M059J (cell line): ENCODE measurements at places on chromosomes 11 and 22. TPM values are rescaled to one million over a fixed set of nuclear protein-coding genes. Genes with fewer than 3 reads are reported as not detected.

DNA sequence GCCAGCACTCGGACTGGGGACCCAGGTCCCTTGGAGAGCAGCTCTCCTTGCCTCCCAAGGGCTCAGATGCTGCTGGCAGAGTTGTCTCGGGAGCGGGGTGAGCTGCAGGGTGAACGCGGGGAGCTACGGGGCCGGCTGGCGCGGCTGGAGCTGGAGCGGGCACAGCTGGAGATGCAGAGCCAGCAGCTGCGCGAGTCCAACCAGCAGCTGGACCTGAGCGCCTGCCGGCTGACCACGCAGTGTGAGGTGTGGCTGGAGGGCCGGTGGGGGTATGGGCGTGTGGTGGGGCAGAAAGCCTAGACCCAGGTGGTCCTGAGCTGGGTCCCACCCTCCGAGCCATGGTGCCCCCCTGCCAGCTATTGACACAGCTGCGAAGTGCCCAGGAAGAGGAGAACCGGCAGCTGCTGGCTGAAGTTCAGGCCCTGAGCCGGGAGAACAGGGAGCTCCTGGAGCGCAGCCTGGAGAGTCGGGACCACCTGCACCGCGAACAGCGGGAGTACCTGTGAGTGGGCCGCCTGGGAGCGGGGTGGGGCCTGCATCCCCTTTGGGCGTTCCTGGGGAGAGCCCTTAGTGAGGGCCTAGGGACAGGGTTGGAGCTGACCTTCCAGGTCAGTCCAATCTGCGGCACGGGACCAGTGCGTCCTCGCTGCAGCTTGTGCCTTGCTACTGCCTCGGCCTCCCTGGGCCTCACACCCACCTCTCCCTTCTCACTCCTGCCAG is 5.8 kb upstream of the RPS6KA4 start:
- DNase-seq = no peak

Gene RBMXL2
- not detected in 2 replicates for total RNA-seq

GRCh38 chr11:132220474-132220873 is 850.1 kb downstream of the NTM start:
- DNase-seq = peak; percentile 38

DNA sequence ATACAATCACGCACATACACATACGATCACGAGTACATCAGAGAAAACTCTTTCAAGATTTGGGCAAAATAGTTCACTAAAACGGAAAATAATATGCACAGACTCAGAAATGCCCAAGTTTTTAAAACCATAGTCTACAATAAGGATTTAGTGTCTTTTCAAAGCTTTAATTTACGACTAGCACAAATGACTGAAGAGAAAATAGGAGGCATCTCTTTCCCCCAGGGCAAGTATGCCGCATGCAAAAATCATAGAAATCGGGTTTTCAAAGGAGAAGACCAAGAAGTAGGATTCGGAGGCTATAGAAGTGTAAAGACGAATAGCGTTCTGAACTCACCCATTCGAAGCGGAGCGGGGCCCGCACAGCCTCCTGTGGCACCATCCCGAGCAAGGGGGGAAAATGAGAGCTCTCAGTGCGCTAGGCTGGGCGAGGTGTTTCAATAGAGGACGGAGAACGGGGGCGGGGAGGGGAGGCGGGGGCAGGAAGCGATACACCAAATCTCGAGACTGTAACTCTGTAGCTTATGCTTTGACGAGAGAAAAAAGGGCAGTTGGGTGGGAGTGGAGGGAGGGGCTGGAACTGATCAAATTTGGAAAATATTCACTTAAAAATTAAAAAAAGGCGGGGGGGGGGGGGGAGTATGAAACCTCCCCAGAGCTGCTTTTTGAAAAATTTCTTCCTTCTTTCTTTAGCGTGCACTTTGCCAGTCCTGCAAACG is 15.8 kb downstream of the BLID start:
- DNase-seq = peak; percentile 65

GRCh38 chr11:62962391-62962790 is 22.4 kb downstream of the SLC22A6 start:
- DNase-seq = no peak

Gene PRG3
- total RNA-seq = not detected in 2 replicates

- peak; percentile 65 for DNase-seq
These were observed 135.3 kb downstream of the KIF18A start for GRCh38 chr11:27972522-27973170.

DNA sequence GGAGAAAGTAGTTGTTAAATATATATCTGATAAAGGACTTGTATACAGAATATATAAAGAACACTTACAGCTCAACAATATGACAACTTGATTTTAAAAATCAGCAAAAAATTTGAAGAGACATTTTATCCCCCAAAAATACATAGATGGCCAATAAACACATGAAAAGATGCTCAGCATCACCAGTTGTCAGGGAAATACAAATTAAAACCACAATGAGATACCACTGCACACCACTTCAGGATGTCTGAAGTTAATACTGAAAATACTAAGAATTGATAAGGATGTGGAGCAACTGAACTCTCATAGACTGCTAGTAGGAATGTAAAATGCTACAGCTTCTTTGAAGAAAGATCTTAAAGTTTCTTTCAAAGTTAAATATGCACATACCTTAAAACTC is 49.2 kb downstream of the KREMEN1 start:
- DNase-seq = no peak

GRCh38 chr11:66335531-66336233 is 552 bp downstream of the RIN1 start:
- peak; percentile 82 for DNase-seq

Gene MS4A15
- total RNA-seq = not detected in 2 replicates

- DNase-seq = no peak
These were observed 6.0 kb upstream of the DRD2 start for GRCh38 chr11:113481226-113481625.

GRCh38 chr11:44865866-44866272 is 84.8 kb downstream of the TP53I11 start:
- DNase-seq = no peak

Gene RFPL1
- not detected in 2 replicates for total RNA-seq

DNA sequence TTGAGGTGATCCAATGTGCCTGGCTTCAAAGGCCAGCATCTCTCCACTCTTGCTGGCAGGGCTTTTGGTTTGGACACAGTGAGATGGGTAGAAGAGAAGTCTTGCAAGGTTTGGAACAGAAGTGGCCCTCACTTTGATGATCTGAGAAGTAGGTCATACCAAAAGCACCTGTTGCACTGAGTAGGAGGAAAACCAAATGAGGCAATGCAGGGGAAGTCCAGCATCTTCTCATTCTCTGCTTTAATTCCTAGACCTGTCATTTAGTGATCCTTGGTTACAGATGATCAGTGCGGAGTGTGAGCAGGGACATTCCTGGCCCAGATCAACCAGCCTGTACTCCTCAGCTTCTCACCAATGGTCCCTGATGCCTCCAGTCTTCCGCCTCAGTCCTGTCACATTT is 990.5 kb downstream of the OPCML start:
- DNase-seq = no peak

DNA sequence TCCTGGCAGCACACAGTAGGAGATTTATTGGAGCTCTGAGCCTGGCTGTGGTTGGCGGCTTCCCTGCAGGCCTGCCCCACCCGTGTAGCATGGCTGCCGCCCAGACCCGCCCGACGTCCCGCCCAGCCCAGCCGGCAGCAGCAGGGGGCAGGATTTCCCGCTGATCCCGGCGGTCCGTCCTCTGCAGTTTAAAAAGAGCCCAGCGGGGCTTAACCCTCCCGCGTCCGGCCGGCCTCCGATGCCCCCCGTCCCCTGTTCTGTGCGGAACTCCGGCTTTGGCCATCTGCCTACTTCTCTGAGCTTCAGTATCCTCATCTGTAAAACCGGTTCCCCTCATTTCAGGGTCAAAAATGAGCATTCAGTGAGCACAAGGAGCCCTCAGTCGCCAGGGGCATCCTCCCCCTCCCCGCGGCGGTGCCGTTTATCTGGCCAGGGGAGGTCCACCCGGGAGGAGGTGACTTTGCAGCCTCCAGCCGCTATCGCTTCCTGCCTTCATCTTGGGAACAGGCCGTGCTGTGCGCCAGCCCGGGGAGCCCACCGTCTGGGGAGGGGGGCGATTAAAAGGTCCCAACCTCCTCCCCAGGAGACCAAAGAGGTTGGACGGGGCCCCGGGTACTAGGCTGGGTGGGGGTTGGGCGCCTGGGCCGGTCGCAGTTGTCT is at the start of gene GAS2L1:
TSS of gene GAS2L1 (plus strand) at position 476 of the 660 bp plus-strand sequence. CDS start 1,456 bp downstream, outside the sequence.
- peak; percentile 75 for DNase-seq

Gene KRTAP5-1
- not detected in 2 replicates for total RNA-seq

Gene PLAAT5
- not detected in 2 replicates for total RNA-seq

DNA sequence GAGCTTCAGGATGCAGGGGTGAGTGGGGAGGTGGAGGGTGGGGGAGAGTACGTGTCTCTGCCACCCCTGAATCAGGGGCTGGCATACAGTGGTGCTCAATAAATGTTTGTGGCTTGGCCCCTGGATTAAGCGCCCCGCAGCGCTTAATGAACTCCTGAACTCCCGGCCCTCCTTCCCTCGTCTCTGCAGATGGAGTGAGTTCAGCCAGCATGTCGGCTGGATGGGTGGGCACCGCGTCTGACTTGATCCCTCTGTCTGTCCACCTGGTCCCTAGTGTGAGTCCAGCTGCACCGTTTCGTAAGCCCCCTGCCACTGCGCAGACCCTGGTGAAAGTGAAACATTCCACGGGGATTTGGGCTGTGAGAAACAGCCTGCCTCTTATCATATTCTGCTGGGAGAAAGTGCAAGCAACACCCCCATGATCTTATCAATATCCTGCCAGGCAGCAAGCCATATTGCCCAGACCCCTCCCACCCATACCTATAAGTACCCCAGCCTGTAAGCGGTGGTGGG is 12.0 kb upstream of the MRGPRD start:
- no peak for DNase-seq
